ENCODE measurements at places on chromosomes 12 and 14. TPM values are rescaled to one million over a fixed set of nuclear protein-coding genes. Genes with fewer than 3 reads are reported as not detected.

The CBLN3 gene
- total RNA-seq: 2.9 TPM

The CRIP1 gene
- total RNA-seq: 95.7 TPM

The KRT81 gene
- total RNA-seq: not detected

The KRT77 gene
- not detected for total RNA-seq

The XPOT gene
- 163 TPM for total RNA-seq

The DPPA3 gene
- not detected for total RNA-seq

The CLECL1 gene
- 6.0 TPM for total RNA-seq

The A2ML1 gene
- total RNA-seq: not detected

The TBX5 gene
- not detected for total RNA-seq

The NPAS3 gene
- total RNA-seq: not detected

The IQSEC3 gene
- 2.5 TPM for total RNA-seq

The ACSM4 gene
- not detected for total RNA-seq

The KLRB1 gene
- total RNA-seq: 4.7 TPM

The NANOG gene
- not detected for total RNA-seq

The PTPN6 gene
- total RNA-seq: 485 TPM

The TOX4 gene
- total RNA-seq: 65.8 TPM

The SERPINA5 gene
- total RNA-seq: not detected

The REM2 gene
- 0.20 TPM for total RNA-seq

The KIF26A gene
- total RNA-seq: 0.59 TPM

The MYH6 gene
- not detected for total RNA-seq

The HOXC6 gene
- not detected for total RNA-seq

The SLC17A8 gene
- not detected for total RNA-seq

All from activated CD8-positive, alpha-beta T cell treated with anti-CD3 and anti-CD28 coated beads for 36 hours (primary cell).